ENCODE measurements at places on chromosomes 5 and 9.

DNA sequence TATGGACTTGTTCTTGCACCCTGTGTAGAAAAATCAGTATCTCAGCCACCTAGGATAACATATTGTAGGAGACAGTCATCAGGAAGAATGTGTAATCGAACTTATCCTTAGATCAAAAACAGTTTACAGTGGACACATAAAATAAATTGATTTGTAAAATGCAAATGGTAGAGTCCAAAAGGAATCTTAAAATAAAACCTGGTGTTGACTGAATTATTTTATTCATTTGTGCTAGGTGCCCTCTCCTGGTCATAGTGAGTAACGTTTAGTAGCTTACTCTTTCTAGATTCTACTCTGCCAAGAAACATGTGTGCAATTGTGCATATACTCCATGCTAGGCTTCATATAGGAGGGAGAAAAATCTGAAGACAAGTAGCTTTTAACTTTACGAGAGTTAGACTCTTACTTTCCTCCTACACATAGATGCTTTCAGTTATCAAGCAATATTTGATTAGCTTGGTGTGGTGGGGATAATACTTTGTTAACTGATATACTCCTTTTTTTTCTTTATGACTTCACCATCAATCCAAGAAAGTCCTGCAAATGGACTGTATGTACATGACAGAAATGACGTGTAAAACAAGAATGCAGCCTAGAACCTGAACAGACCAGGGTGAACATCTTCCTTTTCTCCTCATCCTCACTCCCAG is 23.7 kb upstream of the LOX start:
- DNase-seq: no peak

- no peak for DNase-seq
Measured at GRCh38 chr9:18447541-18447940, 26.4 kb upstream of the ADAMTSL1 start.

- no peak for DNase-seq
Measured at GRCh38 chr9:129998491-129999140, 44.4 kb downstream of the FNBP1 start.

- no peak for DNase-seq
Measured at GRCh38 chr9:103533318-103533717, 538.2 kb downstream of the CYLC2 start.

DNA sequence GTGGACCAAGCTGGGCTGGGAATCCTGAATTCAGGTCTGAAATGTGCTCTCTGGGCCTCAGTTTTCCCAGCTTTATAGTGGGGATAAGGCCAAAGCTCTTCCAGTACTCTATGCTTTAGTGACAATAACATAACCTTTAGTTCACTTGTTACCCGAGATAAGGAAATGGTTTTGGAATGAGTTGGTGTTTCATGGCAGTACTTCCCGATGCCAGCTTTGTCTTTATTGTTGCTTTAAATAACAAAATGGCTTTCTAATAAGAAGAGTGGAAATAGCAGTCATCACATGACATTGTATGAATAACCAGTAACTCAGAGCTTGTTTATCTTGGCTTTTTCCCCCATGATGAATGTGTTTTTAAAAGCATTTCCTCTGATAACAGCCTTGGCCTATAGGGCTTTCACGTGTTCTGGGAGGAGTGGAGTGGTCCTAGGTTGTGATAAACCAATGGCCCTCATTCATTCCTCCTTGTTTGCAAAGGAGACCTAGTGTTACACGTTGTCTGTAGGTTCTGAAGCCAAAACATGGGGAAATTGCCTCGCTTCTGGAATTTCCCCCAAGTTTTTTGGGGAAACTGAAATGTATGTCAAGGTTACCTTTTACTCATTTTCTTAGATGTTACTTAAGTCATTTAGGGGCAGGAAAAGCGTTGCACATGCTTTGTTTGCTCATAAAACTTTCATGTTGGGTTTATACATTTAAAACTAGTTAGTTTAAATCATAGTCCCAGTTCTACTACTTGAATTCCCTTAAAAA is 53.7 kb downstream of the ZNF618 start:
- DNase-seq: no peak

- no peak for DNase-seq
Measured at GRCh38 chr9:117072216-117072615, 342.6 kb downstream of the ASTN2 start.

DNA sequence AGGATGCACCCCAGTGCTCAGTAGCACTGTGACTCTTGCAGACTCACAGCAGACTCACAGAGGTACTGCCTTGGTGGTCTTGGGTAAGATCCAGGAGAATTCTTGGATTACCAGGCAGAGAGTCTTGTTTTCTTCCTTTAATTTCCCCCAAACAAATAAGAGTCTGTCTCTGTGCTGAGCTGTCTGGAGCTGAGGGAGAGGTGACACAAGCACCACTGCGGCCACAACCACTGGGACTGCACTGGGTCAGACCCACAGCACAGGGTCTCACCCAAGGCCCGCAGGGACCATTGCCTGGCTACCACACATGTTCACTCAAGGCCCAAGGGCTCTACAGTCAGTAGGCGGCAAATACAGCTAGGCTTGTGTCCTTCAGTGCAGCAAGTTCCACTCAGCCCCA is 11.4 kb upstream of the YTHDC2 start:
- DNase-seq: no peak

DNA sequence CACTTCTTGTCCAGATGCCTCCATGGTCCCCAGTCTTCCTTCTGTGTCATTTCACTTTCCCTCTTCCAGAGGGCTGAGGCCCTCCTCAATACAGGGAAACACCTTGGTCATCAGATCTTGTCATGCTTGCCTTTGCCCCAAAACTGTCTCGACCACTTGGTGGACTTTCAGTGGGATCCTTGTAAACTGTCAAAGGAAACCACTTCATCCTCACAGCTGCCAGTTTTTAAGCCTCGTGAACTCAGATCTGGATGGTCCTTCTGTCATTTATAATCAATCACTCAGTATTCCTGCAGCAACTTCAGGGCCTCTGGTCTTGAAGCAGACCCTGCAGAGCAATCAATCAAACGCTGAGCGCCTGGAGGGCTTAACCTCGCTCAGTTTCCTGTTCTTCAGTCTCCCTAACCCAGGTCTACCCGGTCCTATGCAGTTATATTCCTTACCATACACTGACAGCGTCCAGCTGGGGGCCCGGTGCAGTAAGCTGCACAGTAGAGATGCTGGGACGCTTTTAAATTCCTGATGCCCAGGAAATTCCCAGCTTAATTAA is 74.6 kb downstream of the GOLPH3 start:
- DNase-seq: no peak

GRCh38 chr9:131690941-131691573 is 48.8 kb downstream of the RAPGEF1 start:
- DNase-seq: no peak

DNA sequence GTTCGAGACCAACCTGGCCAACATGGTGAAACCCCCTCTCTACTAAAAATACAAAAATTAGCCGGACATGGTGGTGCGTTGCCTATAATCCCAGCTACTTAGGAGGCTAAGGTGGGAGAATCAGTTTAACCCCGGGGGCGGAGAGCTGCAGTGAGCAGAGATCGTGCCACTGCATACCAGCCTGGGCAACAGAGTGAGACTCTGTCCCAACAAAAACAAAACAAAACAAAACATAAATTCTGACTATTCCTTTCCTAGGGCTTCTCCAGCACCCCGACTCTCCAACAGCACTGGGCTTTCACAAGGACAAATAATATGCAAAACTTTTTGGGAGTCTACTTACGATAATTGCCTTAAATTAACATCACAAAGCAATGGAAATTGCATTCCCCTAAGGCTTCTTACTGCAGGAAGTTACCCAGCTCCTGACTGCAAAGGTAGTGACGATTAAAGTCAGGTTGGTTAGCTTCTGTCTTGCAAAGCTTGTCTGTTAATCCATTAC is 15.9 kb upstream of the CDKN2AIPNL start:
- peak; percentile 6 for DNase-seq

GRCh38 chr5:58259685-58260152 is 200.2 kb downstream of the PLK2 start:
- no peak for DNase-seq

DNA sequence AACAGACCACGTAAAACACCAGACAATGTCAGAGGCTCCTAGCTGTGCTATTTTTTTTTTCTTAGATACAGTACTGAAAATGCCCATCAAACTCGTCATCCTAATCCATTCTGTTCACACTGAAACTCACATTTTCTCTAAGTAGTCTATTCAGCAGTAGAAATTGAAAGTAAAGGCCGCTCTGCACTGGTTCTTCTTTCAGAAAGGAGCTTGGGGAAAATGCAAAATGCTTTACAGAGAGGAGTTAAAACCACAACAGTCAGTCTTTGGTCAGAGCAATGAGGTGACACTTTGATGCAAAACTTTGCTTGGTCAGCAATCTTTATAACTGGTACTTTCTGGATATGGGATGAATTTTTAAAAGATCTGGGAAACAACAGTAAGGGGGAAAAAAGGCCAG is 43.8 kb upstream of the SUSD1 start:
- no peak for DNase-seq

DNA sequence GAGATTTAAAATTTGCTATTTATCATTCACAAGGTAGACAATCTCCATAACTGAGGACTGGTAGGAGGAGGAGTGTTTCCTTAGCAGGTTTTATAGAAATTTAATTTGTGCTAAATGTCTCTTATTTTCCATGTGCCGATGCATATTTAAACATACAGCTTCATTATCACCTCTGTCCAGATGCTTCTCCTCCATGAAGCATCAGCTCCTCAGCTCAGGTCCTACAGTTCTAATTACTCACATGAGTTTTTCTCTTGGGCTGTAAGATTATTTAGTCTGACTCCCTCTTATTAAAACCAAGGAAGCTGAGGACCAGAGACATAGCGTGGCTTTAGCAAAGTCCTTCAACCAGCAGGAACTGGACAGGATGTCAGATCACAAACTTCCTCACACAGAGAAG is 300.2 kb upstream of the PANK3 start:
- DNase-seq: no peak

DNA sequence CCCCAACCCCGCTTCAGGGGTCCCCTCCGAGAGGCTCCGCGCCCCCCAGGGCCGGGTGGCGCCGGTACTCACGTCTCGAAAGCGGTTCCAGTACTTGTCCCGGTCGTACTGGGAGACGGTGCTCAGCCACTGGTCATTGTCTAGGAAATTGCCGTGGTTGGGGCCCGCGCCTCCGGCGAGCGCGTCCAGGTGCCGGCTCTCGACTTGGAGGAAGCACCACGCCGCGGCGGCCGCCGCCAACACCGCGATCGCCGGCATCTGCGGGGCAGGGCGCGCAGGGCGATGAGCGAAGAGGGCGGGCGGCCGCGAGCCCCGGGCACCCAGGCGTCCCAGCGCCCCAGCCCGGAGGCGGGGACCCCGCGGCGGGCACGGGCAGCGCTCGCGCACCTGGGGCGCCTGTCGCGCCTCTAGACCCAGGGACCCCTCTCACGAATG is 808 bp downstream of the SPOCK1 start:
- peak; percentile 54 for DNase-seq

GRCh38 chr5:149038336-149039080 is 24.4 kb downstream of the SH3TC2 start:
- no peak for DNase-seq

- no peak for DNase-seq
Measured at GRCh38 chr9:98429613-98430012, 174.2 kb upstream of the TBC1D2 start.

DNA sequence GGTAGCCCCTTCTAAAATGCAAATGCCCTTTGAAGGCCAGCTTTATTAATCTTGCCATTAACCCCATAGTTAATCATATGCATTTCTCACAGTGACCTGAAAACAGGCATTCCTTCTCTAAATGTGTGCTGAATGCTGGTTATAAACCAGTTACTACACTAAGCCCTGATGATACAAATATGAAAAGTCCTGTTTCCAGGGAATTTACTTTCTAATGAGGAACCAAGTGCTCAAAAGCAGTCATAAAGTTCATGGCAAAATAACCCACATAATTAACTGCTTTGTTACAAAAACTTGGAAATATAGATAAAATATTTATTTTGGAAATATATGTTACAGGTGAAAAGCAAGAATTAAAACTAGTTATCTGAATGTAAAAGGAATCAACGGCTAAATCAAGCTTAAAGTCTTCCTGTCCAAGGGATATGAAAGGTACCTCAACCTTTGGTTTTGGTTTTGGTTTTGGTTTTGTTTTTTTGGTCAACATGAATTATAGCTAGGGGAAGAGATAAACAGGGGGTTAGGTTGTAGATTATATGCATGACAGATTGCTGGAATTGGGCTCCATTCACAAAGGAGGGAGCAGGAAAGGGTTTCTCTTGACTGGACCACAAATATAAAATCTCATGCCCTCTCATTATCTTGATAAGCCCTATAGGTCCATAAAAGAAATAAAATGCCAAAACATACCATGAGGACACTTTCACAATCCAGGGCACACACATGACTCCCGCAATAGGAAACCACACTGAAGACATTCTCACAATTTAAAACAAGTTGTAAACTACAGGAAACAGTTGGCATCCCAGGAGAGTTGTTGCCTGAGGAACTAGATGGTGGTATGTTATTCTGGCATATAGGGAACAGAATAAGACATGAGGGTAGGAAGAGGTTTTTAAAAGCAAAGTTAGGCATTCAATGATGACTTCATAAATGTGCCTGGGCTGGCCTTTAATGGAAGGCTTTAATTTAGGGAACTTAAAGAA is 46.7 kb upstream of the MACIR start:
- no peak for DNase-seq

DNA sequence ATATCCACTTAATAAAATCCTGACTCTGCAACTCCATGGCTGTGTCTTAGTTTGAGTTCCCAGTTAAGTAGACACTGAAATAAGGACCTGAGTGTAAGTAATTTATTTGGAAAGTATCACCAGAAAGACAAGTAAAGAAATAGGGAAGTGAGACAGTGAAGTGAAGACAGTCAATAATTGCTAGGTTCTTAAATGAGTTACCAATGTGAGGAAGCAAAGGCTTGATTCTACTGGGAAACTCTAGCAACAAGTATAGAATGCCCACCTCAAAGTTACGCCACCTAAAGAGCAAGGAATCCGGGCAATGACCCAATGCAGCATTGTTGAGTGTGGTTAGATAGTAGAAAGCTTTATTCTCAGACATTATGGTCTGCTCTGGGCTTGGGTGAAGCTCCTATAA is 383.9 kb downstream of the TLR4 start:
- no peak for DNase-seq

DNA sequence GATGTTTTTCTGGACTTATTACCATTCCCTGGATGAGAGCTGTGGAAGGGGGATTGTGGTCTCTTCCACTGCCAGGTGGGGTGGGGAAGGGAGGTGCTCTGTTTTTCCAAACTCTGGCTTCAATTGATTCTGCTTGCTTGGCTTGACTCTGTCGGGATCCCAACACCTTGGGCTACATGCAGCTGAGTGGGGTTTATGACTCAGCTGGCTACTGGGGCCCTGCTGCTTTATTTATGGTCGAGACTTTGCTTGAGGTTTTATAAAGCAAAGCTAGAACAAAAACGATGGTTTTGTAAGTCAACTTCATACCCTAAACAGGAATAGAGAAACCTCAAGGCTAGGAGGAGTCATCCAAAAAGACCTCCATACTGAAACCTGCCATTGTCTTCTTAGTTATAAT is 76.3 kb downstream of the AOPEP start:
- DNase-seq: no peak

GRCh38 chr9:115855458-115856133 is 298.0 kb upstream of the PAPPA start:
- DNase-seq: no peak

- no peak for DNase-seq
Measured at GRCh38 chr9:27377147-27377807, 80.3 kb upstream of the EQTN start.

All from psoas muscle (tissue), 8 donors.